HFF-Myc (cell line): ENCODE measurements at places on chromosomes 4 and X.

GRCh38 chr4:77040270-77040669, 35.5 kb downstream of the CCNI start:
- DNase-seq: no peak

DNA sequence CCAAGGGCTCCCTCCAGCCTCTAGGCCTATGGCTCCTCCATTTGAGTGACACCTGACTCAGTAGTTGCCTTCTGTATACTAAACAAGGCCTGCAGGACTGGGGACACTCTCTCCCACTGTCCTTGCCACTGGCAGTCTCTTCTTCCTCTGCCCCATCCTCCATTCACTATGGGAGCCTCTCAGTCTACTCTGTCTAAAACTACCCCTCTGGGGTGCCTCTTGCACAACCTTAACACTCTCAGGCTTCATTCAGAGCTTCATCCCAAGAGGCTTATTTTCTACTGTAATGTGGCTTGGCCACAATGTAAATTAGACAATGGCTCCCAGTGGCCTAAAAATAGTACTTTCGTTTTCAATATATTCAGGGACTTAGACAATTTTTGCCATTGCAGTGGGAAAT, 133.0 kb downstream of the ZC4H2 start:
- no peak for DNase-seq

DNA sequence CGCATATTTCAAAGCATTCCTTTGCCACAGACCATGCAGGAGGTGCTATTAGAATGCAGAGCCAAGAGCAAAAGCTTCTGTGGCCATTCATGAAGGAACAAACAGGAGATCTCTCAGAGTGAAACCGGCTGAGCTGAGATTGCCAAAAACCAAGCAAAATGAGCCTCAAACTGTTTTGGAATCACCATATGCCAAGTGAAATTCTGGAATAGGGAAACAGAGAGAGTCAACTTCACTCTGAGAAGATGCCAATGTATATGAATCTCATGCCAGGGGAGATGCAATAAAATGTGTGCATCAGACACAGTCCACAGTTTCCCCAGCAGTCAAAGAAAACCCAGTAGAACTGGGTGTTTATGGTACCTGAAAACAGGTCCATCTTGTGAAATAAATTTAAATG, 42.3 kb downstream of the SRPX start:
- no peak for DNase-seq

- DNase-seq: no peak
Observed at GRCh38 chr4:41701983-41702382, 46.5 kb downstream of the PHOX2B start.

- DNase-seq: no peak
Observed at GRCh38 chr4:99998062-99998867, 48.2 kb upstream of the H2AZ1 start.
